ENCODE measurements at places on chromosomes 5 and 9.

GRCh38 chr9:100595391-100596199 is 17.7 kb downstream of the CAVIN4 start:
- peak; percentile 40 for DNase-seq

GRCh38 chr5:121897341-121897740 is 45.7 kb downstream of the FTMT start:
- DNase-seq: no peak

GRCh38 chr5:77428526-77428925 is 63.6 kb downstream of the WDR41 start:
- DNase-seq: no peak

GRCh38 chr5:180294411-180294810 is 2.5 kb upstream of the MAPK9 start:
- DNase-seq: no peak

- no peak for DNase-seq
These were observed 99.2 kb downstream of the PHF2 start for GRCh38 chr9:93675336-93676150.

GRCh38 chr9:35432076-35432475 is 57.8 kb upstream of the RUSC2 start:
- no peak for DNase-seq

DNA sequence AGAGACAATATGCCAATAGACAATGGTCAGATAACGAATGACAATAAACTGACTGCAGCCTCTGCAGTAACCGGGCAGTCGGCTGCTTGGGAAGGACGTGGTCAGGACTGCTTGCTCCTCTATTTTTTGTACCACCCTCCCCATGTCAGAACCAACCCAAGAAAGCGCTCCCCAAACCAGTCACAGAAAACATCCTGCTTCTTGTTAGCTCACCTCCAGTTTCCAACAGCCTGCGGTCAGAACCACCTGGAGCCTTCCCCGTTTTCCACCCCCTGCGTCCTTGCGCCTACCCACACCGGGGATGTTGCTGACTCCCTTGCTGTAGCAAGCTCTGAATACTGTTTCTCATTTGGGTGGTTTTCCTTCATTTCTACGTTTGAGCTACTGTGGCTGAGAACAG is 1.7 kb upstream of the MRNIP start:
- no peak for DNase-seq

- no peak for DNase-seq
These were observed 105.2 kb downstream of the PBX3 start for GRCh38 chr9:125852386-125852785.

DNA sequence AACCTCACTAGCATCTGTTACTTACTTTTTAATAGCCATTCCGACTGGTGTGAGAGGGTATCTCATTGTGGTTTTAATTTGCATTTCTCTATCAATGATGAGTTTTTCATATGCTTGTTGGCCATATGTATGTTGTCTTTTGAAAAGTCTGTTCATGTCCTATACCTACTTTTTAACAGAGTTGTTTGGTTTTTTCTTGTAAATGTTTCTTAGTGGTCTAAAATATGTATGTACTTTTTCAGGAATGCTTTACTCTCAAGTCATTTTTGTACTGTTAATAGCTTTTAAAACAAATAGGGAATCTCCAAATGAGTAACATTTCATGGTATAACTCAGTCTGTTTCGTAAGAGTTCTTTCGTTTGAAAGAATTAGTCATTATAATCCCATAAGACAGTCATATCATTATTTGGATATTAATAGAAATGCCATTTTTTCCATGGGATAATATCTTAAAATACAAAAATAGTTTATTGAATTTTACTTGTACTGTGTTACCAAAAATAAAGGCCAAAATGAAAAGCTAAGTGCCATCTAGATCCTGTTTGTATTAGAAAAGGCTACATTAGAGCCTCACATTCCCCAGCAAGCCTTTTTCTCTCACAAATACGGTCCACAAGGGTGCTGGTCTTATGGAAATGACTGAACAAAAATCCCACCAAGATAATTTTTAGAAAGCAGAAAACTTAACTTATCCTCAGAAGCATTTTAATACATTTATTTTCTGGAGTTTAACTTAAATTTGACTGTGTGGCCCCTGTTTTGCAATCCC is 247.7 kb downstream of the PJA2 start:
- DNase-seq: no peak
